Activated T-helper 1 cell treated with anti-CD3 and anti-CD28 coated beads, Interleukin-2, amount 50 U/mL, for 16 hours (primary cell): ENCODE measurements at places on chromosomes 7 and 10.

DNA sequence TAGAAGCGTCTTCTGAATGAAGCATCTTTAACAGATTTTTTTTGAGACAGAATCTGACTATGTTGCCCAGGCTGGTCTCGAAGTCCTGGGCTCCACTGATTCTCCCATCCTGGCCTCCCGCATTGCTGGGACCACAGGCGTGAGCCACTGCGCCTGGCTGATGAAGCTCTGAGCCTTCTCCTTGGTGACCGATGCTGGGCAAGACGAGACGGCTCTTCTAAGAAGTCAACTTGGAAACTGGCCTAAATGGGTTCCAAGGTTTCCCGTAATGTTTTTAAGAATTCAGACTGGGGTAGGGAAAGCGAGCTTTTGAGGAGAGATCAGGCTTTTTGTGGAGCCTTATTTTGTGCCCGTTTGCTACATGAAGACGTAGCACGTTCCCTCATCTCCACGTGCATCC lies 224.5 kb downstream of the ZMYND11 start:
- no peak for DNase-seq

DNA sequence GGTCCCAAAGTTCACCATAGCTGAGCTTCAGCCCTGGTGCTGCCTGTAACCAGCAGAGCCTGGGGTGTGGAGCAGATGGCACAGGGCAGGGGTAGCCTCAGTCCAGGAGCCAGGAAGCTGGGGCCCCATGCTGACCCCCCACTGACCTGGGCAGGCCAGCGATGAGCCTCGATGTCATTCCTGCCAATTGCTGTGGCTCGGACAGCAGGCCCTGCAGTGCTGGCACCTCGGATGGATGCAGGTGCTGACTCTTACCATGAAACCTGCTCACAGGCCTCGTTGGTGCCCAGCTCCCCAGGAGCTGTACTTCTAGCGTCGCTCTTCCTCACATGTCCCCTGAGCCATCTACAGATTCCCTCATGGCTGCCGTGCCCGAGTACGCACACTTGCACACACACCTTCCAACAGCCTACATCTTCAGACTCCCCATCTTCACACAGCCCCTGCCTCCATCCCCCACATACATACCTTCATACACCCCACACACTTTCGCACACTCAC lies 46.8 kb upstream of the PCBD1 start:
- no peak for DNase-seq

GRCh38 chr7:368651-369475 lies 78.9 kb downstream of the FOXL3 start:
- no peak for DNase-seq

- DNase-seq, result no peak
Measured at GRCh38 chr10:20415684-20416083, 481.4 kb downstream of the NEBL start.

- DNase-seq, result no peak
Measured at GRCh38 chr10:22338931-22339330, 6.4 kb upstream of the SPAG6 start.

DNA sequence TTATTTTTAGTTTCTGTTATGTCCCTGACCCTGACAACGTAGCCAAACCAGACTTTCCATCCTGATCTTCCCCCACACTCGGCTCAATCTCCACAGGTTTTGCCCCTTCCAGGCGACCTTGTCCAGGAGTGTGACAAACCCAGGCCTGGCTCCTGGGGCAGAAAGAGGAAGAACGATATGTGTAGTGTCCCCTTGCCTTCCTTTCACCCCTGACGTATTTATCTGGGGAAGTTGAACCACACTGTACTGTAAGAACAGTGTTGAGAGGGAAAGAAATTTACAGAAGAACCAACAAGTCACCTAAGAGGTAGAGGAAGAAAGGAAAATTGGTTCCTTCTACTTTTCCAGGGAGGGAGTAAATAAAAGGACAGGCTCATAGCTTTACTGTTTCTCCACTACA lies 158.0 kb downstream of the VTI1A start:
- no peak for DNase-seq

GRCh38 chr7:142471820-142472219 lies 214.0 kb upstream of the PRSS58 start:
- no peak for DNase-seq

DNA sequence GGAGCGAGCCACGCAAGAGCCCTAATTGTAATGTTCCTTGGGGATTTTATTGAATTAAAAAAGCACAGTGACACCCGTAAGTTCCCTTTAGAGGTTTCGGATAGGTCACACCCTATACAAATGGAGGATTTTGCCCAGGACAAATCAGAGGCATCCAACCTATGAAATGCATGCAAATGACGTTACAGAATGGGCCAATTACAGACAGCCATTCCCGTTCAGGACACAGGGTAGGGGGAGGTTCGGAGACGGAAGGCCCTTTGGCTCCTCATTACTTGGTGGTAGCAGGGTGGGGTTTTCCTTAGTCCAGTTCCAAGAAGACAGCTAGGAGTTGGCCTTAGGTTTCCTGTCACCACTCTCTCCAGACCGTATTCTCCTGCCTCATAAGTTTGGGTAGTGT lies 754.1 kb downstream of the IPMK start:
- no peak for DNase-seq

DNA sequence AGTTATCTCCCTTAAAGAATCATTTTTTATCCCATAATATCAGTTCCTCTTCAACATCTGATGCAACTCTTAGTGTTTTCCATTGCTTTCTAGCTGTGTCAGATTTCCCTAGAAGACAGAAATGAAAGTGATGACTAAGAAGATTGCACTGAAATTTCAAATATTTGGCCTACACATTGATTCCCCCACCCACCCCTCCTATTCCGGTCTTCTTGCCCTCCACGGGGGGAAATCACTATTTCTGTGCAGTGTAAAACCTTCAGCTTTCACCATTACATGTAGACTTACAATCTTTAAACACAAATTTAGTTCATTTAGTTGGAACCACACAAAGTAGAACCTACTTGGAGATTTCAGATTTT lies 63.7 kb upstream of the IL6 start:
- no peak for DNase-seq

DNA sequence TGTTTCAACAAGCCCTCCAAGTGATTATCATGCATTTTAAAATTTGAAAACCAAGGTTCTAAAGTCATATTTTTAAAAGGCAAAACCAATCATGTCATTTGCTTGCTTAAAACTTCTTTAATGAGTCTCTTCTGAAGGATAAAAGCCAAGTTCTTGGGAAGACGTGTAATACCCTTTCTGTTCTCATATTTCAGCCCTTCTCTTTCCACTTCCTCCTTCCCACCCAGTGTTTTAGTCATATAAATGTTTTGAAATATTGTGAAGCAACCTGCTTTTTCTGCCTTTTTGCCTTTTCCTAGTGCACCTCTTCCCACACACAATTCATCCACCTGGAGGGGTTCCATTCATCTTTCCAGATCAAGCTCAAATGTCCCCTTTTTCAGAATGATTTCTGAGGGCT lies 211.1 kb upstream of the LRRTM3 start:
- DNase-seq, result no peak

- DNase-seq, result peak; percentile 25
Measured at GRCh38 chr10:73908853-73909539, 1.9 kb upstream of the PLAU start.

- no peak for DNase-seq
Measured at GRCh38 chr7:144403102-144403501, 391 bp downstream of the NOBOX start.

GRCh38 chr10:48523820-48524758 lies 80.8 kb downstream of the ARHGAP22 start:
- DNase-seq, result no peak

- no peak for DNase-seq
Measured at GRCh38 chr10:97138174-97138573, 47.6 kb downstream of the SLIT1 start.

GRCh38 chr10:85492684-85493083 lies 873.9 kb downstream of the GRID1 start:
- DNase-seq, result no peak

DNA sequence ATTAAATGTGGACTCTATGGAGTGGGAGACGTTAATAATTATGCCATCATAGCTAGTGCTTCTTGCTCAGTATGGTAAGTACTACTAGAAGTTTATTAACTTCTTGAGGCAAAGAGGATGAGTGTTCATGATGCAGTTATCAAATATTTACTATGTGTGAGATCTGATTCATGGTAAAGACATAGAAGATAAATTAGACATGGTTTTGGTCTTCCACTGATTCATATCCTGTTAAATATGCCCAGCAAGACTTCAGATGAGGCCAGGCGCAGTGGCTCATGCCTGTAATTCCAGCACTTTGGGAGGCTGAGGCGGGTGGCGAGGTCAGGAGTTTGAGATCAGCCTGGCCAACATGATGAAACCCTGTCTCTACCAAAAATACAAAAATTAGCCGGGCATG lies 547.1 kb upstream of the ANKRD30A start:
- DNase-seq, result no peak

DNA sequence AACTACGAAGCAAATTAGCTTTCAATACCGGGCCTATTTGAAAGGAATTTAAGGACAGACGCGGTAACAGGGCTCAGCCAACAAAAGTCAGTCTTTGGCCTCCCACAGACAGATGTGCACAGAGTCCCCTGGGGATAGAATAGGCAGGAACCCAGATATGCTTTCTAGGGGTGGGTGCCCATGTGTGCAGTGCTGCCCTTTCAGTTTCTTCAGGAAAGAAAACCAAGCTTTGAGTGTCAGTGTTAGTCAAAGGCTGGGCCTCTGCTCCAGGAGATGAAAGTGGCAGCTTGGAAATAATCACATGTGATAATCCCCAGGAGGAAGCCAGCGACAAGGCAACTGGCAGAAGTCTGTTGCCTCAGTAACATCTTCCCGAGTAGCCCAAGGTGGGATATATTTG lies 43.8 kb upstream of the CSTF2T start:
- DNase-seq, result no peak

DNA sequence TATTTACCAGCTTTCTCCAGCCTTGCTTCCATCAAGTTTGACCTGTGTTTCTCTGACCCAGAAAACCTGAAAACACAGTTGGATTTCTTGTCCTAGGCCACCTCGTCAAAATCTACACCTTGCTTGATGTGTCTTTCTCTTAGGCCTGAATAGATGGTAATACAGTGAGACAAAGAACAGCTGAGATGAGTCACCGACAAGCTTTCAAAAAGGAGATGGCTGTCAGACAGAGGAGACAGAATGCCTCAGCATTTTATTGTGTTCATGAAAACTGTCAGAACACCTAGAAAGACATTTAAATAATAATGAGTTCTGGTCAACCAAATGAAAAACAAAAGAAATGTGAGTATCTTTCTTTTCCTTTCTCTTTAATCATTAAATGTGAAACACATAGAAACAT lies 119.7 kb upstream of the SORCS1 start:
- DNase-seq, result no peak

GRCh38 chr7:158494643-158495042 lies 93.0 kb downstream of the PTPRN2 start:
- DNase-seq, result no peak

DNA sequence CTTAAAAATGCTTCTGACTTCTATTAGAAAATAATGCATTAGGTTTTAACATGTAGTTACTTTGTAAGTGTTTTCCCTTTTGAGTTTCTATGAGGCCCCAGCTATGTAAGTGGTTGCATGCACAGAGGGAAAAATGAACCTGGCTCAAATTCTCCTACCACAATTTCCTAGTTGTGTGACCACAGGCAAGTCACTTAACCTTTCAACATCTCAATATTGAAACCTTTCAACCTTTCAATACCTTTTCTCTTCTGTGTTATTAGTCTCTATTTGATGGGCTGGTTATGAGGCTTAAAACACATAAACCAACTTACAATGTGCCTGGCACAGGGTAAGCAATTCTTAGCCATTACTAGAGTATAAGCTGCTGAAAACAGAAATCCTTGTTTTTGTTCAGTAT lies 203.0 kb downstream of the KCND2 start:
- no peak for DNase-seq

DNA sequence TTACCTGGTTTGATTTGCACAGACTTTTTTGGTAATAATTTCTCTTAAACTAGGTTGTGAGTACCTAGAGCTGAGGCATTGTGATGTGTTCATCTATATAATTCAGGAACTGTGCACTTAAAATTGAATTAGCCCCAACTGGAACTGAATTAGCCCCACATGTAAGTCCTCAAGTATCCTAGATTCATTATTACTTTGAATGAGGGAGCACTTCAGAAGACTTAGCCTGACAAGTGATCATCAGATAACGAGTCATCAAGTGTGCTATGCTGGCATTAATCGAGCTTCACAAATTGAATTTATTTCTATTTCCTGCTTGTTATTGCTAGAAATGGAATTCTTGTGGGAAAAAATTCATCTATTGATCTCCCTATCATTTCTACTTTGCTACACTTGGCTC lies 323.4 kb upstream of the SEMA3D start:
- DNase-seq, result no peak
